BJ (cell line): ENCODE measurements at places on chromosomes 4 and X.

DNA sequence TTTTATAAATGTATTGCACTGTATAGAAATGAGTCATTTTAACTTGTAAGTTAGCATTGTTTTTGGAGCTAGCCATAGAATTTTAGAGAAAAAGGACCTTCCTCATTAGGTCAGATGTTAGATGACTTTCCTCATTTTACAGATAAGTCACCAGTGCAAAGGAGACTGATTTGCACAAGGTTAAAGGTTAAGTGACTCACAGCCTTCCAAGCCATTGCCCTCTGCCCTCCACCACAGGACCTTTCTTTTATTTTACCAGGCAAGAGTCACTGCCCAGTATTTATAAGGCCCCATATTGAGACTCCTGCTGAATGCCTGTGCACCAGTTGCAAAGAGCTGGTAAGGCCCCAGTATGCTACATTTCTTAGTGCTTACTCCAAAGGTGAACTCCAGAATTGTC lies 4.2 kb upstream of the ABCG2 start:
- DNase-seq = no peak

- no peak for DNase-seq
These were observed 2.7 kb downstream of the UTP14A start for GRCh38 chrX:129908636-129909035.

GRCh38 chr4:172142281-172142741 lies 329.1 kb downstream of the GALNTL6 start:
- DNase-seq = no peak

GRCh38 chr4:125765941-125766340 lies 451.2 kb downstream of the FAT4 start:
- DNase-seq = no peak

- no peak for DNase-seq
These were observed 182.8 kb downstream of the QDPR start for GRCh38 chr4:17329046-17329445.

DNA sequence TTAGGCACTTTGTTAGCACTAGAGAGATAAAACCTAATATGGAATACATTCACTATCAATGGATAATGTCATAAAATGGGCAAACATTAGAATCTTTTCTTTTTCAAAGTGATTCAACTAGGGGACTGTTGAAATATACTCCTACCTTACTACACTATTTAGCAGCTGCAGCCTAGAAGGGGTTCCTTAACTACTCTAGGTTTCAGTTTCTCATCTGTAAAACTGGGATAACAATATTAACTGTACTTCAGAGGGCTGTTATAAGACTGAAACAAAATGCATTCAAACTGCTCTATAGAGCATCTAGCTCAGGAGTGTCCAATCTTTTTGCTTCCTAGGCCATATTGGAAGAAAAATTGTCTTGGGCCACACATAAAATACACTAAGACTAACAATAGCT lies 147.4 kb downstream of the CDS1 start:
- no peak for DNase-seq

DNA sequence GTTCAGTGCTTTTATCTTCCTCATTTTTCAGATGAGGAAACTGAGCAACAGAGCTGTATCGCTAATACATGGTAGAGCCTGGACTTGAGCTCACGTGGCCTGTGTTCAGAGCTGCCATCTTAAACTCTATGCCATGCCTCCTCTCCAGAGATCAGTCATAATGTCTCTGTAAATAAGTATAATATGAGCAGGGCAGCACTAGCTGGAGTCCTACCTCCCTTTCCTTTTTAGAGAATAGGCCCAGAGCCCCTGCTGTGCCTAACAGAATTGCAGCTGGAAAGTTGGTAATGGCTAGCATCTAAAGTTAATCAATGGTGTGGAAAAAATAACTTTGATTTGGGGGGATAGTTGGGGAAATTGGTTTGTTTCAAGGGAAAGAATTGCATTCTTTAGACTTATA lies 20.4 kb downstream of the CASP6 start:
- no peak for DNase-seq

GRCh38 chr4:105504744-105505143 lies 30.9 kb upstream of the PPA2 start:
- DNase-seq = no peak

GRCh38 chrX:132489578-132490419 lies 961 bp upstream of the MBNL3 start:
- no peak for DNase-seq

GRCh38 chr4:11565899-11566298 lies 137.2 kb upstream of the HS3ST1 start:
- no peak for DNase-seq
